ENCODE measurements at places on chromosomes 16 and 17.

GRCh38 chr17:64992325-64992802, 64.2 kb downstream of the GNA13 start:
- DNase-seq: no peak

DNA sequence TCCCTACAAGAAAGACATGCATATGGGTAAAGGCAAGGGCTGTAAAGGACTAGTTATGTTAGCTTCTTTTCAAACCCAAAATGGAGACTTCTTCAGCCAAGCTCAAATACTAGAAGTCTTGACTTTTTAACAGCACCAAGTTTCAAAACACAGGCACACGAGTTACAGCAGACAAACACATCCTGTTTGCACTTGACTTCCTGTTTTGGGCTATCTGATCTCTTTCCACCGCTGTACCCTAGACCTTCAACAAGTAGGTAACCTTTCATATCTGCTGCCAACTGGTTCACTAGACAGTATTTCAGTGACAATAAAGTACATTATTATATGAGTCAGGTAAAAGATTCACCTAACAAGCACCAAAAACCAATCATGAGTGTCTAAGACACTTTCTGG, 12.3 kb downstream of the RFFL start:
- DNase-seq: peak; percentile 12

DNA sequence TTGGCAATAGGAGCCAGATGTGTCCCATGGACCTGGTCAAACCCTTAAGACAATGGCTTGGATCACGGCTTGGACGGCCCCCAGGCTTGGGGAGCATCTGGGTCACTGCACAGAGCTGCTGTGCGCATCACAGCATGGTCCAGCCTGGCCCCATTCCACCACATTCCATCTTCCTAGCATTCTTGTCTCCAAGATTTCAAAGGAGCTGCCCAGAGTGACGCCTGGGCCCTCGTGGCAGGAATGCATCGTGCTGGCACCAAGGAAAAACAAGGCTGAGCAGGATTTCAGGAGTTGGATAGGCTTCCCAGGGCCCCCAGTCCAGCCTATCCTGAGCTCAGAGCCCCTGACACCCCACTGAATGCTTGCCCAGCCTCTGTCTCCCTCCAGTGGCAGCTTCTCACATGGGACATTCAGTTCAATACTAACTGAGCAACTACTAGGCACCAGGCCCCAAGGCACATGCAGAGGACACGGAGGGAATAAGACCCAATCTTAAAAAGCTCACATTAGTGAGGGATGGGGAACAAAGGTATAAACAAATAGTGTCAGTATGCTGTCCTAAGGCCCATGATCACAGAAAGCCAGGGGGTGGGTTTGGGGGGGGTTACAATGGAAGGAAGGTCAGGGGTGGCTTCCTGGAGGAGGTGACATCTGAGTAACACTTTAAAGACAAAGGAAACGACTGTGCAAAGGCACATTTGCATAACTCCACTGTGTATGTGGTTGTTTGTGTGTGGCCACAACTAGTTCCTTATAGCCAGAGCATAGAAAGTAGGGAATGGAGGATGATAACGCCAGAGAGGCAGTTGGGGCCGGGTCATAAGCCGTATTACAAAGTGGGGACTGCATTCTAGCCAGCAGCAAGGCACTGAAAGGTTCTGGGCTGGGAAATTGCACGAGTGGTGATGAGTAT, 34.1 kb downstream of the TK2 start:
- peak; percentile 84 for DNase-seq

DNA sequence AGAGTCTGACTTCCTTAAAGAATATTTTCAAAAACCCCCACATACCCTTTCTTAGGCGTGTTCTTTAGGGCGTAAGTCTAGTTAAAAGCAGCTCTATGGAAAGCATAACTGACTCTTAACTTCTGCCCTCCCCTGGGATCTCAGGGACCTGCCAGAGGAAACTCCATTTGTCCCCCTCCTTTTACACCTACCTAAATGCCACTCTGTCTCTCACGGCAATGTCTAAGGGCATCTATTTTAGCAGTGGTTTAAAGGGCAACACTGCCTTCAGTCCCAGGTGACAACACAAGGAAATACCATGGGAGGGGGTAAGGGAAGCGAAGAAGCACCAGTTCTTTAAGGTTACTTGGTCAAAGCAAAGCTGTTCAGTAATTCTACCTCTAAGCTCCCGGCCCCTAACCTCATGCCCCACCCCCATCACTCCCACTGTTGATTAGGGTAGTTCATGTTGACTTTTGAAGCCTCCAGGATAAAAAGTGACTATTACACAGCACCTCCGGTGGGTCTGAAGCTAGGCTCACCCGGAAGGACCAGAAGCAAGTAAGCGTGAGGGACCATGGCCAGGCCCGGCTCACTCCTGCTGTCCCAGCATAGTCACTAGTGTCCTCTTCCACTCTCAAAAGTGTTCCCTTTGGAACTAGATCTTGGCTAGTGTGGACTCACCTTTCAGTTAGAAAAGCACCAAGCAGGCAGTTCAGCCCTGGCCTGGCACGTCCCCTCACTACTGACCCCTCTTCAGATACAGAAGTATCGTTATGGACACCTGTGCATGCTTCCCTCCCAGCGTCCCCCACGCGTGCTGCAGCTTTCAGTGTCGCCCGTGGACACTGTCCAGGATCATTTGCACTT, 47.1 kb downstream of the CYTH1 start:
- no peak for DNase-seq

DNA sequence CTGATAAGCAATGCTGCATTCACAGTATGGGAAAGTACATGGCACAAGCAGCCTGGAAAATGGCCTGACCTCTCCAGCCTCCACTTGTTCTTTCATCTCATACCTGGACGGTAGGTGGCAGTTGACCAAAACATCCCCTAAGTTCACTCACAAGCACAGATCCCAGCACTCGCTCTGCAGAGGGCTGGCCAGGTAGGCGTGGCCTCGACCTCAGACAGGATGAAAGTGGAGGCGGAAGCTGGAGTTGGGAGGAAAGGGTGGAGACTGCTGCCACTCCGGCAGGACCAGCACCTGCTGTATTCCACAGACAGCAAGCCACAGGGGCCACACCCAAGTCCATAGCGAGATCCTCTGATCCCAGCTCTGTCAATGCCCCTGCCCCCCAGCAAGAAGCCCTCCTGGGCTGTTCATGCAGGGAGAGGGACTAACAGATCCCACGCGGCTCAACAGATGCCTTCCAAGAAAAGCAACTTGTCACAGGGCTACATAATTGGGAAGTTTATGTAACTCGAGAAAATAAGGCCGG, 31.3 kb downstream of the ZCCHC14 start:
- peak; percentile 33 for DNase-seq

DNA sequence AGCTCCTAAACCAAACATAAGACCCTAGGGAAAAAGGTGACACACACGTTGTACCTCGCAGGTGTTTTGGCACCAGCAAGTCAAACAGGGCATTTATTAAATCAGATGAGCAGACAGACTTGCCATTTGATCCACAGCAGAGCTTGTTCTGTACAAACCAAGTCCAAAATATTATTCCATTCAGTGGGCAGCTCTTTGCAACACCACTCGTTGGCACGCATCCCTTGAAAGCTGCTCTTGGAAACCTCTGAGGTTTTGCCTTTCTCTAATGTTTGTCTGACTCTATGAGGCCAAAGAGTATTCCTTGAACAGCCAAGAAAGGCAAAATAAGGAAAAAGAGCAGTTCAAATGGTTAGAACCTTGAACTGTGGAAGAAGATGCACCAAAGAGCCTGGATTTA, 12.7 kb downstream of the TMEM100 start:
- DNase-seq: no peak

DNA sequence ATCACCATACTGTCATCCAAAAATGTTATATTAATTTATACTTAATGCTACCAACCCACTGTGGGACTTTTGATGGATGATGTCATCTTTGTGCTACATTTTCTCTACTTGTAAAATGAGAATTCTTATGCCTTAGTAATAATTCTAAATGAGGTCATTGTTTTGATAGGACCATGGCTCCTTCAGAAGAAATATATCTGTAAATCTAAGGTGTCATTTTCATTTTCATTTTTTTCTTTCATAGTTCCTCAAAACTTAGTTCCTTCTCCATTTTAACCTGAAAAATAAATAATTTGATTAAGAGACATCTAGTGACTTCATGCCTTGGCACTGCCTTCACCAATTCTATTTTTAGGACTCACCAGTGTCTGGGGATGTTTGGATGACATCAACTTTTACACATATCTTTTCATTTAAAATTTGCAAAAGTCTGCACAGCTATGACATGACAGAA, 48.7 kb downstream of the GPRC5B start:
- DNase-seq: no peak

- peak; percentile 6 for DNase-seq
These were observed 183.8 kb downstream of the GSG1L start for GRCh38 chr16:27879601-27880247.

GRCh38 chr16:62408760-62409159, 372.5 kb upstream of the CDH8 start:
- peak; percentile 43 for DNase-seq

DNA sequence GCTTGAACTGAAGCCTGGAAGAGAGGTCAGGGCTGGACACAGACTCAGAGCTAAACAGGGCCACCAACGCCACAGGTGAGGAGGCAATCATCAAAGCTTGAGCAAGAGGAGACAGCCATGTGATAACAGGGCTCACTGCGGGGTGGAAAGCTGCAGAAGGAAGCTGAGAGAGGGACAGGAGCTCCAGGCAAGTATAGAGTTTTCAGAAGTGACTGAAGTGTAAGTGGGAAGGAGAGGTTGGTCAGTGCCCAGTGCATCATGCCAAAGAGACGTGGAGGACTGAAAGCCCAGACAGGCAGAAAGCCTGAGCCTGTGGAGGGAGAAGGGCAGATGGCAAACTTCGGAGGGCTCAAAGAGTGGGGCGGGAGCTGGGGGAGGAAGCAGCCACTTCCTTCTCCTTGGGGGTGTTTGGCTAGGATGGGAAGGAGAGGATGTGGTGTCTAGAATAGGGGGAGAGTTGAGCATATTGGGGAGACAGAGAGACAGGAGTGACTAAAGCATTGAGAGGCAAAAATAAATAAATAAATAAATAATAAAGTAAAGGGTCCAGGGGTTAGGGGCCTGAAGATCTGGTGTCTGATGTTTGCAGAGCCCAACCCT, 2.6 kb downstream of the KIFC3 start:
- DNase-seq: no peak

- DNase-seq: peak; percentile 69
These were observed 23.0 kb upstream of the SLC38A8 start for GRCh38 chr16:84065536-84066132.

DNA sequence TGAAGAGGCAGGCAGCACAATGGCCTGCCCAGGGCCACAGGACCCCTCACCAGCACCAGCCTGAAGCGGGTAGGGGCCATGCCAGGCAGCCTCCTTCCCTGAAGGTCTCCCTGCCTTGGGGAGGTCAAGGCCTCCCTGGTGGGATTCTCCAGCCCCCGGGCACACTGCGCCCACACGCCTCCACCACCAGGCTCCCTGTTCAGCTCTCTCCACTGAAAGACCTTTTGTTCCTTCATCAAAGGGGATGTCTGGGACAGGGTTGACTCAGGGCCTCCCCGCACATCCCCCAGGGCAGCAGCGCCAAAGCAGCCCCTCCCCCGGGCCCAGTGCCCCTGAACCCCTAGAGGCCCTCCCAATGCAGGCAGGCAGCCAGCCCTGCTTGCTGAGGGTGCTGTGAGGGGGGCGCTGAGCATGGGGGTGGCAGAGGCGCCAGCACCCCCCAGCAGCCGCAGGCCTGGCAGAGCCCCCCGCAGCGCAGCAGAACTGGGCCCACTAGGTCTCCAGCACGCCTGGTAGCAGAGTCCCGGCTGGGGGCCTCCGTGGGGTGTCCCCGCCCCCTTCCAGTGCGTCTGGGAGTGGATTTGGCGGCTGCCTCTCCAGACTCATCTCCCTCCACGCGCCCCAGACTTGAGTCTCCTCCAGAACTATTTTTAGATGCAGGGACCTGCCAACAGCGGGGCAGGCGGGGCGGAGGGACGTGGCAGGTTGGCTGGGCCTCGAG, 13.1 kb downstream of the BCAR1 start:
- DNase-seq: peak; percentile 92

DNA sequence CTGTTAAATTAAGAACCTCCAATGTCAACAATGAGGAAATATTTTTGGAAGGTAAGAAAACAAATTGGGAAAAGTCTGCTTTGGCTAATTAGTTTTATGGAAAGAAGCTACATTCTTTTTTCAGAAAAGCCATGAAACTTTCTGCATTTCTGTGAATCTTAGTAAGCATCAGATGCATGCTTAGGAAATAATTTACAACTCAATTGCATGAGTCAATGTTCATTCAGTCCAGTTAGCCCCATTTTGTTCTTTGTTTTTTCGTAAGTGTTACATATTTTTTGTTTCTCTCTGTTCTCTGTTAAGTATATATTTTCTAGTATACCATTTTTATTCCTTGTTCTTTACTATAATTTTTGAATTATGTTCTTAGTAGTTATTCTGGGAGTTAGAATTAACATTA, 195.2 kb upstream of the KIF2B start:
- peak; percentile 70 for DNase-seq

DNA sequence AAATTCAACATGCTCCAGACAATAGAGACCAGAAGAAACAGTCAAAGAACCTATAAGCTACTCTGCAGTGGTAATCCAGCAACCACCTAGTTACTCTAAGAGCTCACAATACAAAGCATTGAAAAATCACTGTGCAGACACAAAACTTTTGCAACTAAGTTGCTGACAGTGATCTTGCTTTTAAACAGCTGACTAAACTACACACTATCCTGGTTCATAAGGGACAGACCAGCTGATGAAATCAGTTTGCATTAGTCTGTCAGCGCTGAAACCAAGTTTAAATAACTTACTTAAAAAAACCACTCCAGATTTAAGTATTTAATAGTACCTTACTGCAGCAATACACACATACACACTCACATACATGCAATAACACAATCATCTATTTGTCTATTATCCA, 4.6 kb downstream of the VEZF1 start:
- DNase-seq: no peak

DNA sequence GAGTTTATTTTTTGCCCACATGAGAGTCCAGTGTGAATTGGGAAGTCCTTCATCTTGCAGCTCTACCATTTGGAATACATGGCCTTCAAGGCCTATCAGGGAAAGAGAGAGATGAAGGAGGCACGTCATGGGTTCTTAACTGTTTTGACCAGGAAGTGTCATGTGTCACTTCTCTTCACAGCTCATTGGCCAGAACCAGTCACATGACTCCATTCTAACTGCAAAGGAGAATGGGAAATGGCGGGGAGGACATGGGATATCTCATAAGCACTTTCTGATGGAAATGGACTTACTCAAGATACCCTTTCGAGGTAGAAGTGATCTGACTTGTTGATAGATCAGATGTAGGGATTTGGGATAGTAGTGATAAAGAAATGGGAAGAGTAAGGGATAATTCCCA, 57.9 kb upstream of the CES5A start:
- DNase-seq: no peak

All from cardiac muscle cell (in vitro differentiated cells and primary cell).